Esophagus muscularis mucosa (tissue), 4 donors: ENCODE measurements at places on chromosomes 7 and 10. TPM values are rescaled to one million over a fixed set of nuclear protein-coding genes. Genes with fewer than 3 reads are reported as not detected.

- DNase-seq = no peak
Measured at GRCh38 chr10:95404462-95404858, 113.7 kb upstream of the PDLIM1 start.

- DNase-seq = no peak
Measured at GRCh38 chr7:84490661-84491060, 296.1 kb upstream of the SEMA3A start.

DNA sequence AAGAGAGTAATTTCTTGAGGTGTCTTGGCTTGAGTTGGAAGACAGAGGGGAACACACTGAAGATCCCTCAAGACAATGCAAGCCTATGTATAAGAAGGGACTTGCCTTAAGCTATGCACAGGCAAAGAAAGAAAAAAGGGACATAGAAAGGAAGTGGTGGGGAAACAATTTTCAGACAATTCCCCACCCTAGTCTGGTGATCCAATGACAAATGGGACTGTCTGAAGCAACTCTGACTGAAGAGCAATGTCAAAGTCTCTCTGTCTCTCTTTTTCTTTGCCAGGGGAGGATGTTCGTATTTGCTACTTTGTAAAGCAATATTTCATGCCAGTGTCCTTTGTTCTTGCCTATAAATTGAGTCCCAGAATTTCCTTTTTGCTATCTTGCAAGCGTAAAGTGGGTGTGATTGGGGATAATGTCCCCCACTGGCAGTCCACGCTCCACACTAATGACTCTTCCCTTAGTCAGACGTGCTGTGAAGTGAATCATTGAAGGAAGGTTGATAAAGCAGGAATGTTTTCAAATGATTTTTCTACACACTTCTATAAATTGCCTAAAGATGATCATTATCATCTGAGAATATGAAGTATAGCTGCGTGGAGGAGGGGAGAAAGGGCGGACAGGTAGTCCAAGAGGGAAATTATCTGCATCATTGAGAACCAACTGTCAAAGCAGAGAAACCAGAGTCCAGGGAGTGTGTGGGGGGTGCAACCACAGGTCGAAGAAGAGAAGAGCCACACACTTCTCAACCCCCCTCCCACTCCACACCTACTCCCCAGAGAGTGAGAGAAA, 243.8 kb upstream of the ETV1 start:
- no peak for DNase-seq

Gene PIP
- not detected for total RNA-seq

DNA sequence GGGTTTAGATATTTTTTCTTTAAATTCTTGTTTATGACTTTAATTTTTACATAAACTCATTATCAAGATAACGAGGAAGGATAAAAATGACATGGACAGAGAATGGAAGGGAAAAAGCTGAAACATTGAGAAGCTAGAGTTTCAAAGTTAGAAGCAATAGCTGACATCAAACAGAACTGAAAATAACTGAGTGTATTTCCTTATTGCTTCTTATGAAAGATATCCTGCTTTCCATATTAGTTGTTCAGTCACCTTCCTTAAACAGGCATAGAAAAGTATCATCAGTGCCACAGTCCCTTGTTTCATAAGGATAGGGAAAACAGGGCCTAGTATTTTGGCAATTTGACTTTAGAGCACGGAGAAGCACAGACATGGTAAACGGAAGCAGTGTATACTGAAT, 460.5 kb upstream of the GHITM start:
- DNase-seq = no peak
